ENCODE measurements at places on chromosomes 7 and 10.
A peak's percentile ranks its signal among the peaks of the same experiment; 100 is the strongest.

GRCh38 chr7:115559877-115560276, 470.7 kb downstream of the TFEC start:
- H3K36me3 ChIP-seq, result no peaks in the 10 kb centered on the region
- H3K27me3 ChIP-seq, result no peaks in the 10 kb centered on the region
- H3K4me1 ChIP-seq, result no peaks in the 10 kb centered on the region
- H3K4me3 ChIP-seq, result no peak overlapping the region

- H3K4me1 ChIP-seq, result peaks cover 18% of the 10 kb centered on the region
- H3K27me3 ChIP-seq, result no peaks in the 10 kb centered on the region
- peaks cover 18% of the 10 kb centered on the region for H3K36me3 ChIP-seq
These were observed 11.5 kb upstream of the OGA start for GRCh38 chr10:101829561-101830315.

GRCh38 chr10:3222068-3222467, 49.5 kb upstream of the PITRM1 start:
- no peak overlapping the region for H3K4me3 ChIP-seq
- H3K27ac ChIP-seq, result no peak overlapping the region
- no peaks in the 10 kb centered on the region for H3K36me3 ChIP-seq
- H3K4me1 ChIP-seq, result no peaks in the 10 kb centered on the region

GRCh38 chr7:123555484-123555883, 2.1 kb downstream of the NDUFA5 start:
- no peak overlapping the region for H3K4me3 ChIP-seq
- peaks cover 3% of the 10 kb centered on the region for H3K36me3 ChIP-seq
- H3K4me1 ChIP-seq, result peaks cover 22% of the 10 kb centered on the region
- no peaks in the 10 kb centered on the region for H3K27me3 ChIP-seq
- H3K27ac ChIP-seq, result no peak overlapping the region

GRCh38 chr10:97004591-97004990, 172.5 kb downstream of the LCOR start:
- no peaks in the 10 kb centered on the region for H3K4me1 ChIP-seq
- H3K36me3 ChIP-seq, result no peaks in the 10 kb centered on the region
- H3K27me3 ChIP-seq, result no peaks in the 10 kb centered on the region
- H3K27ac ChIP-seq, result no peak overlapping the region

- no peak overlapping the region for H3K4me3 ChIP-seq
- DNase-seq, result no peak
- no peaks in the 10 kb centered on the region for H3K36me3 ChIP-seq
- H3K4me1 ChIP-seq, result no peaks in the 10 kb centered on the region
- H3K27me3 ChIP-seq, result no peaks in the 10 kb centered on the region
- H3K27ac ChIP-seq, result no peak overlapping the region
These were observed 153.7 kb downstream of the DNAJB9 start for GRCh38 chr7:108723381-108723814.

GRCh38 chr10:73898730-73899410, 12.1 kb upstream of the PLAU start:
- no peak for DNase-seq
- peaks cover 27% of the 10 kb centered on the region for H3K4me1 ChIP-seq
- no peaks in the 10 kb centered on the region for H3K27me3 ChIP-seq
- peak overlapping the region; percentile 14 for H3K27ac ChIP-seq

- H3K4me3 ChIP-seq, result peak overlapping the region; percentile 35
- H3K36me3 ChIP-seq, result peaks cover 45% of the 10 kb centered on the region
- H3K4me1 ChIP-seq, result peaks cover 8% of the 10 kb centered on the region
- H3K27ac ChIP-seq, result peak overlapping the region; percentile 6
These were observed 163.4 kb downstream of the RAPGEF5 start for GRCh38 chr7:22193450-22193983.

- no peaks in the 10 kb centered on the region for H3K27me3 ChIP-seq
- no peak overlapping the region for H3K4me3 ChIP-seq
- H3K36me3 ChIP-seq, result no peaks in the 10 kb centered on the region
- H3K27ac ChIP-seq, result no peak overlapping the region
- no peaks in the 10 kb centered on the region for H3K4me1 ChIP-seq
These were observed 113.1 kb downstream of the CTTNBP2 start for GRCh38 chr7:117759950-117760640.

DNA sequence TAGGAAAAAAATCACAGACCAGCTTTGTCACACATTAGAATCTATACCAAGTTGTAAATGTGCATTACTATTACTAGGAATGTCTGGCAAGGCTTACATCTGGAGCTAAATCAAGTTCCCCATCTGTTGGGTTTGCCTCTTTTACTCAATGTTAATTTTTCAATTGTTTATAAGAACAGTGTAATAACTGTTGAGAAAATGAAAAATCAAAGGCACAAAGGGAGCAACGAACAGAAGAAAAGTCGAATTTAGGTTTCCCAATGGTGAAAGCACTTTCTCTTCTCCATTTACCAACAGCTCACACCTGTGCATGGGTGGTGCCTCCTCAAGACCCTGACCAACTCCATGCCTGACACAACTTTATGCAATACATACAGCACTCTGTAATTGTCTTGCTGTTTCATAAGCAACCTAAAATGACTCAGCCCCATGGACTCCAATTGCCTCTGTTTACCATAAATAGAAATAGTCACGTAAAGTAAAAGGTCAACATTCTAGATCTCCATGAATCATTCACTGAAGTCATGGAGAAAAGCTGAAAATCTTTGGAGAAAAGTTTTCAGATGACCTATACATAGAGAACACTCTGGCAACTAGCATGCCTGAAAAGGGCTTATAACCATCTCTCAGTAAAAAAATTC, 95.5 kb upstream of the KCNIP2 start:
- H3K27me3 ChIP-seq, result no peaks in the 10 kb centered on the region
- H3K27ac ChIP-seq, result peak overlapping the region; percentile 56
- H3K36me3 ChIP-seq, result no peaks in the 10 kb centered on the region
- no peak for DNase-seq

- H3K27me3 ChIP-seq, result no peaks in the 10 kb centered on the region
- DNase-seq, result no peak
These were observed 468.5 kb downstream of the PARD3 start for GRCh38 chr10:34346516-34347100.

- DNase-seq, result no peak
- peaks cover 10% of the 10 kb centered on the region for H3K4me1 ChIP-seq
- H3K27ac ChIP-seq, result no peak overlapping the region
- no peaks in the 10 kb centered on the region for H3K27me3 ChIP-seq
These were observed 15.6 kb downstream of the SNX10 start for GRCh38 chr7:26307226-26307625.

GRCh38 chr10:48236199-48236621, 38.3 kb downstream of the FRMPD2 start:
- no peaks in the 10 kb centered on the region for H3K27me3 ChIP-seq
- H3K36me3 ChIP-seq, result no peaks in the 10 kb centered on the region
- H3K4me3 ChIP-seq, result no peak overlapping the region
- H3K27ac ChIP-seq, result no peak overlapping the region

DNA sequence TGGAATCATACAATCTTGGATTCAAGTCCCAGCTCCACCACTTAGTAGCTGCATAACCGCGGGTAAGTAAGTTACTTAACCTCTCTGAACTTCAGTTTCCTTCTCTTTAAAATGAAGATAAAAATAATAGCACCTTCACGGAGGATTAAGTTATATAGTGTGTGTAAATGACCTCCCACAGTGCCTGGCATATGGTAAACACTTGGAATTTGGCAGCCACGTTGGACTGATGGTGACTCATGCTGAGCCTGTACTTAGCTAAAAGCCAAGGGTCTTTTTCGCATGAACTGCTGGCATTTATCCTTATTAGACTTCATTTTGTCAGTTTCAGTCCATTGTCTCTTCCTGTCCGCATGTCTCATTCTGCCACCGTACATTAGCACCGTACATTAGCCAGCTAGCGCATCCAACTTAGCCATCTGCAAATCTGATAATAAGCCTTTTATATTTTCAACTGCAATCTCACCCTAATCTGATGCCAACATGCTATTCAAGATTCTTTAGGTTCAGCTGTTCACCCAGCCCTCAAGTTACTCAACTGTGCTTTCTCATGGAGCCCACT, 11.2 kb downstream of the SLC13A4 start:
- no peak overlapping the region for H3K4me3 ChIP-seq
- DNase-seq, result no peak
- no peak overlapping the region for H3K27ac ChIP-seq

Data from esophagus squamous epithelium (tissue), 5 donors.